ENCODE measurements at places on chromosomes 5 and 9.
A peak's percentile ranks its signal among the peaks of the same experiment; 100 is the strongest.

- DNase-seq: no peak
These were observed 233.9 kb upstream of the ZNF608 start for GRCh38 chr5:124980163-124980941.

GRCh38 chr9:113837334-113837733, 38.8 kb upstream of the ZNF618 start:
- no peak for DNase-seq

DNA sequence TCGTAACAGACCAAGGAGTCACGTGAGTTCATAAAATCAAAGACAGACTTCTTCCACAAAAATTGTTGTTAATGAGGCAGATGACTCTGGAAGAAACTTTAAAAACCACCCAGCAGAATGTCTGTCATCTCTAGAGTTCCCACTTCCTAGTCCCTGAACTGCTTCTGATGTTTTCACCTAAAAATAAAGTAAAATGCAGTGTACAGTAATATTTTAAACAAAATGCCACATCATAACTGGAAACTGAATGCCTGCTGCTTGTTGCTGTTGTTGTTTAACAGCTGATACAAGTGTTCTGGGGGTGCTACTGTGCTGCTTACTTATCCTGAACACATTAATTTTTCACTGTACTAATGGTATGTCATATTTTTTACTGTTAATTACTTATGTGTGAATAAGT, 577.2 kb downstream of the MTRR start:
- DNase-seq: no peak

DNA sequence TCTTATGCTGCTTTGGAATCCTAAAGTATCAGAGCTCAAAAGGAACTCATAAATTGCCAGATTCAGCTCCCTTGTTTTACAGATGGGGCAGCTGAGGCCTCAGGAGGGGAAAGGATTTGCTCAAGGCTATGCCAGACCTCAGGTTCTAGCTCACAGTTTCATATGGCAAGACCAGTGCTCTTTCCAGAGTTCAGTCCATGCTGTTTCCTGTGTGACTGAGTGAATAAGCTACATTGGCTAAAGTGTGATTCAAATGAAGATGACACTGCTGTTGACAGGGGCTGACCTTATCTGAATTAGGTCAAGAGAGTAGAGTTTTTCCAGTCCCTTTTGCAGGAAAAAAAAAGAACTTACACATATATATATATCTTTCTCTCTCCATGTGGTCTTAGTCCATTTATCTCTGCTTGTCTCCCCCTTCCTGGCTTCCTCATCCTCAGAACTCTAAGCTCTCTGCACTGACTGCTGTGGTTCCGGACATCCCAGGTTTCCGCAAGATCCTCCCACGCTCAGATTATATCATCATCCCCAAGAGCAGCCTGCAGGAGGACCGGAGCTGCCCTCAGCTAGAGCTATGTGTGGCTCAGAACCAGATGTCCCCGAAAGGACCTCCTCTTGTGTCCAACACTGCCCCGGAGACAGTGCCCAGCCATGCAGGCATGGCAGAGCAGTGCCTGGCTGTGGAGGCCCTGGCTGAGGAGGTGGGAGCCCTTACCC, 9.3 kb downstream of the HMGXB3 start:
- no peak for DNase-seq

- DNase-seq: no peak
These were observed 658 bp downstream of the PCDHGC4 start for GRCh38 chr5:141485321-141486055.

- DNase-seq: no peak
These were observed 606 bp downstream of the EEIG1 start for GRCh38 chr9:127980060-127980705.

GRCh38 chr5:126970517-126971017, 59.8 kb downstream of the MARCHF3 start:
- no peak for DNase-seq

DNA sequence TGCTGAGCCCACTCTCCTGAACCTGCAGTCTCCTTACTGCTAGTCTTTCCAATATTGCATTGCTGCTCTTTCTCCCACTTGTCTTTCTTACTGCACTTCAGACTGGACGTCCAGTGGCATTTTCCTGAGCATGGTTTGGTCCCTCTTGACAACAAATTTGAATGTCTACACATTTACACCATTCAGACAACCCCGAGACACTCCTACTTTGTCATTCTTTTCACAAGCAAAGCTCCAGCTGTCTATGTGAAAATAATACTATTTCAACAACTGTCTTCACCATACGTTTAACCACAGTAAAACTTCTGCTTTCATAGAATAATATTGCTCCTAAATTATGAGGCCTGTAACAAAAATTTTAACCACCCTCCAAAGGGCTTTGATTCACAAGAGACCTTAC, 10.4 kb upstream of the APTX start:
- DNase-seq: no peak

GRCh38 chr5:157819502-157820115, 39.3 kb downstream of the CLINT1 start:
- no peak for DNase-seq

- DNase-seq: no peak
These were observed 83.0 kb downstream of the SMC2 start for GRCh38 chr9:104177003-104177611.

DNA sequence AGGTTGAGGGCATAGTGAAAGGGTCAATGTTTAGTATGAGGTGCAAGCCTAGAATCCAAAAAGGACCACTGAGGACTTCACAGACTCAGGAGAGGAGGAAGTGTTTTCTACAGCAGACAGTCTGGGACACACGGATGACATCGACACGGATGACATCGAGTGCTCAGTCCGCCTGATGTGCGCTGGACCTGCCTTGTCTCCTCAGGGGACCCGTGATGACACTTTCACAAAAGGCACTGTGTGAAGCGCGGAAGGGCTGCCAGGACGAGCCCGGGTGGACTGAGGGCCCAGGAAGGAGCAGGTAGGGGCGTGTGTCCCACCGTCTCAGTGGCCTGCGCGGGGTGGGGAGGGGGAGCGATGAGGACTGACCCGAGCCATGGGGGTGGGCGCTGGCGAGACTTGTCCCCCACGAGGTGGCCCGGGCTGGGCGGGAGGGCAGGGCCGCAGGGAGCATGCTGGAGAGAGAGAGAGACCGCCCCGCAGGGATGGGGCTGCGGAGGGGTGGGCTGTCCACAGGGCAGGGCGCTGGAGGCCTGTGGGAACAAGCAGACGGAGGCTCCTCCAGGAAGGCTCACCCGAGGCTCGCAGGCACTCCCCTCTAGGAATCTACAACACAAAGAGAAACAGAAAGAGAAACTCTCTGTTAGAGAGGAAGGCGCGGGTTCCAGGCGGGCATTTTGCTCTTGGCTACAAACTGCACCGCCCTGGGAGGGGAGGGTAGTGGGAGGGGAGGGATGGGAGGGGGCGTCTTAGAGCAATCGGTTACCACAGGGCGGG, 54.9 kb downstream of the USP20 start:
- DNase-seq: peak; percentile 72

DNA sequence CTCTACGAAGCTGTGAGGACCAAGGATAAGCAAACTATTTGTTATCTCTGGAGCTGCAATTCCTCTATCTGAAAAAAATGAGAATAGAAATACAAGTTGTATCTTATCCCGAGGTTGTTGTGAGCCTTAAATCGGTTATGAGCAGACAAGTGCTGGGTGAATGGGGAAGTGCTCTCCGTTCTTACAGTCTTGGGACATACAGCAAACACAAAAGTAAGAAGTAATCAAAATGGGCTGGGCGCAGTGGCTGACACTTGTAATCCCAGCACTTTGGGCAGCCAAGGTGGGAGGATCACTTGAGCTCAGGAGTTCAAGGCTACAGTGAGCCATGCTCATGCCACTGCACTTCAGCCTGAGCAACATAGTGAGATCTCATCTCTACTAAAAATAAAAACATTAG, 31.7 kb downstream of the ITK start:
- DNase-seq: no peak

DNA sequence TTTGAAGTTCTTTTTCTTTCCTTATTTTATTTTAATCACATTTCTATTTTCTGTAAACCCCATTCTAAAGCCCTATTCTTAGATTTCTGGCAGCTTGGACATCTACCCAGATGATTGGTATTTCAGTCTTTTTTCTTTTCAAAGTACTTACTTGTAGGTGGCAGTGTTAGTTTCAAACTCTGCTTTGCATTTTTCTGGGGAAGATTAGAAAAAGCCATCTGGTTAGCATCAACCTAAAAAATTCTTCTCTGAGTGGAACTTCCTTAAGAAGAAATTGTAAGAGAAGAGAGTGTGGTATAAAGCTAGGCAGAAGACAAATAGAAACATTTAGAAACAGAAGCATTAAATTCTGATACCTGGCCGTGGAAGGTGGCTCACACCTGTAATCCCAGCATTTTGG, 17.2 kb upstream of the TENT2 start:
- DNase-seq: no peak

- DNase-seq: no peak
These were observed 332.0 kb downstream of the SPATA31D1 start for GRCh38 chr9:82320566-82320965.

GRCh38 chr9:2059274-2059929, 44.3 kb downstream of the SMARCA2 start:
- no peak for DNase-seq

GRCh38 chr5:122515709-122516431, 203.8 kb downstream of the SNCAIP start:
- no peak for DNase-seq

GRCh38 chr5:50836356-50836755, 169.9 kb downstream of the PARP8 start:
- no peak for DNase-seq

- DNase-seq: no peak
These were observed 2.3 kb upstream of the OTP start for GRCh38 chr5:77640589-77641396.

- DNase-seq: no peak
These were observed 198.4 kb upstream of the SNX2 start for GRCh38 chr5:122576256-122577016.

- DNase-seq: no peak
These were observed 194.4 kb upstream of the VCAN start for GRCh38 chr5:83277154-83277553.

- no peak for DNase-seq
These were observed 530.3 kb upstream of the KLF4 start for GRCh38 chr9:108019821-108020220.

GRCh38 chr5:155872629-155873220, 454.2 kb upstream of the SGCD start:
- no peak for DNase-seq

DNA sequence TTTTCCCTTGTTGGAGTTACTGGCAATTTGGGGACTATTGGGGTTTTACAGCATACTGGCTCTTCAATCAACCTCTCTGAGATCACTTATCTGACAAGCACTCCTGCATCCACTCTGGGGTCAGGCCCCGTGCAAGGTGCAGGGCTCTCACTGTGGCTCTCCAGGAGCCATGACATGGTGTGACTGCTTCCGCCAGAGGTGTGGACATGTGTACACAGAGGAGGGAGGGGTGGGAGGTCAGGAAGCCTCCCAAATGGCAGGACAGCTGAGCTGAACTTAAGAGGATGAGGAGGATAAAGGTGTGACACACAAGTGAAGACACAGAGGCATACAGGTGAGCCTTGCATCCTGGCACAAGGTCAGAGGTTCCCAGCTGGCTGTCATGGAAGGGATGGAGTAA, 24.3 kb downstream of the SHB start:
- DNase-seq: no peak

GRCh38 chr5:154483654-154484392, 5.8 kb upstream of the HAND1 start:
- DNase-seq: no peak

DNA sequence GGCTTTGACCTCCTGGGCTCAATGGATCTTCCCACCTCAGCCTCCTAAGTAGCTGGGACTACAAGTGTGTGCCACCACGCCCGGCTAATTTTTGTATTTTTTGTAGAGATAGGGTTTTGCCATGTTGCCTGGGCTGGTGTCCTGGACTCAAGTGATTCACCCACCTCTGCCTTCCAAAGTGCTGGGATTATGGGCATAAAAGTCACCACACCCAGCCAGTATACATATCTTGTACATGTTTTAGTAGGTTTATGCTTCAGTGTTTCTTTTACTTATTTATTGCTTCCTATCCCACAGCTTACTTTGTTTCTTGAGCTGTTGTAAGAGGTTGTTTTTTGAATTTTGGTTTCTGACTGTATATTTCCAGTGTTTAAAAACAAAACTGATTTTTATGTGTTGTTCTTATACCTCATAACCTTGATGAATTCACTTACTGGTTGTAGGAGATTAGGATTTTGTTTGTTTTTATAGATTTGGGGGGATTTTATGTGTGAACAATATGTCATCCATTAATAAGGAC, 12.9 kb downstream of the FBXW5 start:
- no peak for DNase-seq

- no peak for DNase-seq
These were observed 213.8 kb downstream of the MLLT3 start for GRCh38 chr9:20408513-20408912.

- DNase-seq: no peak
These were observed 15.5 kb downstream of the ACTL7A start for GRCh38 chr9:108877524-108877923.

GRCh38 chr5:168303393-168304025, 12.1 kb downstream of the WWC1 start:
- no peak for DNase-seq

DNA sequence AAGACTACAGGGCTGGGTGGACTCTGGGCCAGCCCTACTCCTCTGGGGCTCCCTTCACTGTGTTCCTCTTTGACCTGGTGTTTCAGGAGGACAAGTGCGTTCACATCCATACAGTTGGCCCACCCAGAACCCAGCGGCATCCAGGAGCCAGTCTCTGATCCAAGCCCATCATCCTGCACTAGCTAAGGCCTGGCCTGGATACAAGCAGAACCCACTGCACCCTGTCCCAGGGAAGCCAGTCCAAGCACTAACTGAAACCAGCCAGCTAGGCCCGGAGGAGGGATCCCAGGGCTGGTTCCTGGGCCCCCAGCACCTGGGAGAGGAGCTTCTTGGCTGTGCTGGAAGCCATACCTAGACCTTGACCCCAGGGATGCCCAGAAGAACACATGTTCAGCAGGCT, 4.1 kb upstream of the GBGT1 start:
- no peak for DNase-seq

GRCh38 chr9:107029146-107029545, 166.2 kb downstream of the ZNF462 start:
- no peak for DNase-seq

DNA sequence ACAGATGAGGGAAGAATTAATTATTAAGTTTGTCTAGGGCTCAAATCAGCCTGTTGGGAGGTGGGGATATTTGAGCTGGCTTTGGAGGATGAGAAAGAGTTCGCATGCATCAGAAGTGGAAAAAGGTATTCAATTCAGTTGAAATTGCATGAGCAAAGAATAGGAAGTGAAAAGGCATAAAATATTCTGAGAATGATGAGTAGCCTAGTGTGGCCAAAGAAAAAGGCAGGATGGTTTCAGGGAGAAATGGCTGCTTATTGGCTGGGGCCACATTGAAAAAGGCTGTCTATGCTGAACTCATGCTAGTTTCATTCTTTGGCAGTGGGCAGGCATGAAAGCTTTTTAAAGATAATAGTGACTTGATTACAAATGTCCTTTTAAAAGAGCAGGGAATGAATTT, 235.4 kb upstream of the RIOK2 start:
- DNase-seq: no peak

DNA sequence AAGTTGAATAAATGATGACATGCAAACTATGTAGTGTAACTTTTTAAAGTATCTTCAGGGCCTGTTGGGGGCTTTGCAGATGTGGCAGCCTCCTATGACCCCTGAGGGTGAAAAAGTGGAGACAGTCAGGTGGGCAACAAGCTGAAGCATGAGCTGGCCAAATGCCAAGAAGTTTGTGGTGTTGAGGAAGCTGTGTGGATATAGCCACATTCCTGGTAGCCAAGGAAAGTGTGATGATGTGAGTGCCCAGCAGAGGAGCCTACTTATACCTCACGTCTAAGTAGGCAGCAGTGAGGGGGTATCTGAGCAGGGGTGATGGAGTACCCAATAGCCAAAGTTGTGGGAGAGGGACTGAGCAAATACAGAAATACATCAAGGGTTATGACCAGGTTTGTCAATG, 621.2 kb upstream of the CDH6 start:
- DNase-seq: no peak

Data from CD4-positive, alpha-beta T cell treated with Interleukin-4 for 4 hours (primary cell).